ENCODE measurements at places on chromosomes 5 and 9.

DNA sequence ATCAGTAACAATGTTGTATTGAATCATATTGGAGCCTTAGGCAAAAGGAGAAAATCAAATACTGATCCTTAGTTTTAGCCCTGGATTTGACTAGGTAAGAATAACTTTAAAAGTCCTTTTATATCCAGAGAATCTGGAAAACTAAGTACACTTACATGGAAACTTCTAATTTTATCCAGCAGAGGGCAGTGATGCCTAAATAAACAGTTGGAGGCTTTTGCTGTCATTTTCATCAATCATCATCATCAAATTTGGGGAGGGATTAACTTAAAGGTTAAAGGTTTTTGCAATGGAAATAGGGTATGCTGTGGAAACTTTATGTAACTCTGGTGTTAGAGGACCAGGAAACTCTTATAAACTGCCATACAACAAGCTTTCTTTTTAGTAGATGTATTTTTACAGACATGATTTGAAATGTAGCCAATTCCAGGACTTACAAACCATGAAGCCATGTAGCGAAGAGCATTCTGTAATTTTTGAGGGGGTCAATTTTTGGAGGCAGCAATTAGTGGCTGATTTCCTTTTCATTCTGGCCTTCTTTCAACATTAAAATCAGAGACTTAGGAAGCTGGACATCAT lies 112.7 kb downstream of the OSTF1 start:
- no peak for DNase-seq

DNA sequence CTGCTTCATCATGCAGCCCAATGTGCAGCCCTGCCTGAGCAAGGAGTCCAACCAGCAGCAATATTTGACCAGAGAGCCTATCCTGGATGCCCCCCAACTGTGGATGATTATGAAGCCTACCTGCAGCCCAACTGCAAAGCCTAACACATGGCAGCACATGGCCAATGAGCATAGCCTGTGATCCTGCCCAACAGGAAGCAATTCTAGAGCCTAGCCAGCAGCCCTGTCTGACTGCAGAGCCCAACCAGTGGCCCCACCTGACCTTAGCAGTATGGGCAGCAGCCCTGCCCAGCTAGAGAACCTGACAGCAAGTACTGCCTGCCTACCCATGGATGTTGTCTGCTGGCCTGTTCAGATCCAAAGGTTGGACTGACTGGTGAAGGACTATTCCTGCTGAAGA lies 97.3 kb upstream of the SH3GL2 start:
- DNase-seq, result no peak

GRCh38 chr9:95004411-95005277 lies 278.1 kb downstream of the AOPEP start:
- no peak for DNase-seq

DNA sequence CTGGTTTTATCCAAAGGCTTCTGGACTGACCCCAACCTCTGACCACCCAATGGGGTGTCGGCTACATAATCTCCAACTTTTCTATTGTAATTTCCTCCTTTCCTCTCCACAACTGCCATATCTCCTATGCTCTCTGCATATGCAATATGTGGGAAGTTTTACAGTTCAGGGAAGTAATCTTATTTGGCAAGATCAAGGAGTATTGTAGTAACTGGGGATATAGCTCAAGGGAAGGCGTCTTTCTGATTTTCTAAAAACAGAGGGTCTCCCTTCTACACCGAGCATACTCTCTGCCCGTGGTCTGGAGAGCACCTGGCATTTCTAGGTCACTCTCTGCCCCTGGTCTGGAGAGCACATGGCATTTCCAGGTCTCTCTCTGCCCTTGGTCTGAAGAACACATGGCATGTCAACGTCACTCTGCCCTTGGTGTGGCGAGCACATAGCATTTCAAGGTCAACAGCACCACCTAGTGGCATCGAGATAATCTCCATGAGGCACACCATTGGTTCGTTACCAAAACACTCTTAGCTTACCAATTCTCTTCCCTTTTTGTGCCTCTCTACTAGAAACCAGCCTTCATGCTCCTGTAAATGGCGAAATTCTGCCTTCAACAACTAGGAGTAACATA lies 616.4 kb upstream of the NUDT12 start:
- DNase-seq, result peak; percentile 57

DNA sequence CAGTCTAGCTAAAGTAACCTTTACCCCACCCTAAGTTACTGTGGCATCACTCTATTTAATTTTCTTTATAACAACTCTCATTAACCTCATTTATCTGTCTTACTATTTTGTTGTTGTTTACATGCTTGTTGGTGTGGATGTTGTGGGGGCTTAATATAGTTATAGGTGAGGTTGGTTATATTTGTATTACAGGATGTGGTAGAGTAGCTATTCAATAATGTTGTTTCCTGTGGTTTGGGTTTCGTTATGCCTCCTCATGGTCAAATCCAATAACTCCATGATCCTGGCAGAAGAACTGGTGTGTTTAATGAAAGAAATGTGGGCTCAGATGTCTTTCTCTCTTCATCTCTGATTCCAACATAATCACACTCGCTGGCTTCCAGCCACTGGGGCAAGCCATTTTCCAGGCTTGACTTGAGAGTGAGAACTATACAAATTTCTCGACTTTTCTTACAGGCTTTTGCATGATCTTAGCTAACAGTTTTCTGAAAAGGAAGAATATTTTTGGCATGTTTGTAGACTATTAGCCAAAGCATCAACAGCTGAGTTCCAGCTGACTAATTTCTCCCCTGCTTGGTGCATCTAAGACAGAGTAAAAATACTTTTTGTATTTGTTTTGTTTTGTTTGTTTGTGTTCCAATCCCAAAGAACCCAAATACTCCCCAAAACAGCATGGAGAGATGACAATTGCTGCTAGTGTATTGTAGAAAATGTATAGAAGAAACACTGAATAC lies 303.7 kb upstream of the PAPPA start:
- DNase-seq, result no peak

- no peak for DNase-seq
Measured at GRCh38 chr9:36289836-36290435, 31.7 kb upstream of the GNE start.

DNA sequence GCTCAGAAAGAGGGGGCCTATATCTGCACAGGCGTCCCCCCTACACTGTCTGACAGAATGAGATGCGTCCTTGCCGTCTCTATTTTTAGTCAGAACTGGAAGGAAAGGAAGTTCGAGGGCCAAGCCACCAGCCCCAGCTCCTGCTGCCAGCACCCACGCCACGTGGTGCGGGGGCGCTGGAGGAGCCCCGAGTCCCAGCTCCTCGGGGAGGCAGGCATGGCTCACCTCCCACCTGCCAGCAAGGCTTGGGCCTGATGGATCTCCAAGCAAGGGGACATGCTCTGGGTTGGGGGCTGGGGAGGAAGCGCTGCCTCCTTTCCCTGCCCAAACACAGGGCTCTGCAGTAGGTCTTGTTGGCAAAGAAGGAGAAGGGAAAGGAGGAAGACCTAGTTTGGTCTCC lies 80.3 kb upstream of the ARAP3 start:
- DNase-seq, result no peak

GRCh38 chr5:67030289-67031056 lies 166.1 kb downstream of the CD180 start:
- no peak for DNase-seq

DNA sequence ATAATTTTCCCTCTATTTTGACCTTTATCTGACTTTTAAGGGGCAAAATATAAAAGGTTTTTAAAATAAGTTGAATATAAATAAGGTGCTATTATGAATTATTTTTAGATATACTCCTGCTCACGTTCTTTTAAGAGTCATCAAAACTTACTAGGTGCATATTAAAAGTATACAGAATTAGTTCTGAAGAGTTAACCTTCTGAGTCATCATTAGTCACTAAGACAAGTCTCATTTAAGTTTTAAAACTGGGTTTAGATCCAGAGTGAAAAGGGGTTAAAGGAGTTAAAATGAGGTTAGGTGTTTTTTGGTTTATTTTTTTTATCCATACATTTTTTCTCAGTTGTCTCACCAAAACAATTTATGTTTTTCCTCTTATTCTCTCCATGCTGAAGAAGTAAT lies 41.7 kb downstream of the SMIM15 start:
- no peak for DNase-seq

DNA sequence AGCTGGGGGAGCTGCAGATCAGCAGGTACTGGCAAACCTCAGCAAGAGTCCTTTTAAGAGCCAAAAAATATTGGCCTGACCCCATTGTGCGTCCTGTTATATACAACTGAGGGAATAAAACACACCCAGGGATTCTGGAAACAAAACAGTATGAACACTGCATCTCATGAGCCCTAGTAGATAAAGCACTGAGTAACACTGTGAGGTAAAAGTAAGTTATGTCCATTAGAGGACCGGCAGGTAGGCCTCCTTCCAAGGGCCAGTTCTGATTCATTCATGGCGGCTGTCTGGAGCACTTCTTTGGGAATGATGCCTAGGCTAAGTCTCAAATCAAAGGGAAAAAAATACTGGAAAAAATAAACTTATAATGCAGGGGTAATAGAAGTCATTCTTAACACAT lies 64.9 kb downstream of the PDE4D start:
- DNase-seq, result no peak

- DNase-seq, result no peak
Measured at GRCh38 chr9:95425910-95426551, 90.7 kb downstream of the PTCH1 start.

DNA sequence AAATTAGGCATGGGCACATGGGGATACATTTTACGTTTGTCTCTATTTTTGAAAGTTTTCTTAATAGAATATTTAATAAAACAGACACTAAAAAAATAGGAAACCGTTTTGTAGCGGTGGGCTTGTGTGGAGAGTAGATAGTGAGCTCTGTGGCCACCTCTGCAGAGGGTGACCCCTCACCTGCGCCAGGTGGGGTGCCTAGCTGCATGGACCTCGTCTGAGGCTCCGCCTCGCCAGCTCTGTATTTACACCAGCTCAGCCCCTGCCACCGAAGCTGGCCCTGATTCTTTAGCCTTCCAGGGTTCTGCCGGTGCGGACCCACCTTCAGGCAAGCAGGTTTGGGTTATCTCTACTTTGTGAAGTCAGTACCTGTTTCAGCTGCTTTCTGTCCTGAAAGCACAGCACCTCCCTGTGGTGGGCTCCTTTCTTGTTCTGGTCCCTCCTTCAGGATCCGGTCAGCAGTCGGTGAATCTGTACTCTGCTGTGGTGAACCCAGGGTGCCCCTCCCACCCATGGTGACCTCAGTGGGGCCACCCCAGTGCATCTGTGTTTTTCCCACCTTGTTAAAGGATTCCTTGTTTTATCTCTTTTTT lies 105.2 kb upstream of the CACNA1B start:
- no peak for DNase-seq

DNA sequence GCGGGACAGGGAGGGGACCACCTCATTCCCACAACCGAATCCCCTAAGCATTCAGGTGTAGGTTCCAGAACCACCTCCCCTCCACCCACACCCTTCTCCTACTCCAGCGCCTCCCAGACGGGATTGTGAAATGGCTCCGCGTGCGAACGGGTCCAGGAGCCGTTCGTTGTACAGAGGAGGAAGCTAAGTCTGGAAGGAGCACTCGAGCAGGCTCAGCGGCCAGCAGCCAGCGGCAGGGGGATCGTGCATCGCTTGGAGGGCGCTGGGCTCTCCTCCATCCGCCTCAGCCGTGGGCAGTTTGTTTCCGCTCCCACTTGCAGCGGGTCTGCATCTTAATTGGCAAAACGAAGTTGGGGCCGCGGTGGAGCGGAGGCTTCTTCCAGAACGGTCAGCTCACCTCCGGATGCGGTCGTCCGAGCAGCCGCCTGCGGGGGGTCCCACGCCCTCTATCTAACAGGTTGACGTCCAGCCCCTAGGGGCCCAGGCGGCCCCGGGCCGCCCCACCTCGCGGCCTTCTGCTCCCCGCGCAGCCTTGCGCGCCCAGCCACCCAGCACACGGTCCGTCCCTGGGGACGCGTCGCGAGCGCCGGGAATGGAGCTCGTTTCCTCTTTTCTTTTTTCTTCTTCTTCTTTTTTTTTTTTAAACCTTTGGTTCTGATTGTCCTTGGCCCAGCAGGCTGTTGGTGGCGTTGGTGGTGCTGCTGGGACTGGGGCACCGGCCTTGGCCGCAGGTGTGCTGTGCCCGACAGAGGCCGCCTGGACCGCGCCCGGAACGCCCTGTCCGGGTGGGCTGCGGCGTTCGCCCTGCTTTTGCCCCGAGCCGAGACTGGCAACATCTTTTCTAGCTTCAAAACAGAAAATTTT lies 3.9 kb upstream of the BARX1 start:
- DNase-seq, result no peak

- no peak for DNase-seq
Measured at GRCh38 chr9:134351606-134352176, 25.4 kb downstream of the RXRA start.

DNA sequence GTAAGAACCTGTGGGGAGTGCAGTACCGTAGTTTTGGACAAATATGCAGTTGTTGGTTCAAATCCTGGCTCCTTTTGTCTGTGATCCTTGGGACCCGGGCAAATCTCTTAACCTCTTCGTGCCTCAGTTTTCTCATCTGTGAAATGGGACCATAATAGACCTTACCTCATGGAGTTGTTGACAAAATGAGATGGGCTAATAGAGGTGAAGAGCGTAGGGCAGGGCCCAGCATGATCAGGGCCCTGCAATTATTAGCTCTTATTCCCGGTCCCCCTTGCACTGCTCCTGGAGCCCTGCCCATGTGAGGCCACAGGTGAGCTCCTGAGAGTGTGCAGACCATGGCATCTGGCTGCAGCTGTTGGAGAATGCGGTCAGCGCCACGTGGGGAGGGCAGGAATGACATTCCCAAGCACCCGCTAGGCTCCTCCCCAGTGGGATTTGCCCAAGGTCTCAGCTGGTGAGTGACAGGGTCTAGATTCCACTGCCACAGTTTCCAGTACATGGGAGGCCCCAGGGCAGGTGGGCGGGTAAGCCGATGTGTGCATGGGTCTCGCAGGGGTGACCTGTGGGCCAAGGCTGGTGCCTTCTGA lies 41.0 kb downstream of the NEK6 start:
- peak; percentile 11 for DNase-seq

DNA sequence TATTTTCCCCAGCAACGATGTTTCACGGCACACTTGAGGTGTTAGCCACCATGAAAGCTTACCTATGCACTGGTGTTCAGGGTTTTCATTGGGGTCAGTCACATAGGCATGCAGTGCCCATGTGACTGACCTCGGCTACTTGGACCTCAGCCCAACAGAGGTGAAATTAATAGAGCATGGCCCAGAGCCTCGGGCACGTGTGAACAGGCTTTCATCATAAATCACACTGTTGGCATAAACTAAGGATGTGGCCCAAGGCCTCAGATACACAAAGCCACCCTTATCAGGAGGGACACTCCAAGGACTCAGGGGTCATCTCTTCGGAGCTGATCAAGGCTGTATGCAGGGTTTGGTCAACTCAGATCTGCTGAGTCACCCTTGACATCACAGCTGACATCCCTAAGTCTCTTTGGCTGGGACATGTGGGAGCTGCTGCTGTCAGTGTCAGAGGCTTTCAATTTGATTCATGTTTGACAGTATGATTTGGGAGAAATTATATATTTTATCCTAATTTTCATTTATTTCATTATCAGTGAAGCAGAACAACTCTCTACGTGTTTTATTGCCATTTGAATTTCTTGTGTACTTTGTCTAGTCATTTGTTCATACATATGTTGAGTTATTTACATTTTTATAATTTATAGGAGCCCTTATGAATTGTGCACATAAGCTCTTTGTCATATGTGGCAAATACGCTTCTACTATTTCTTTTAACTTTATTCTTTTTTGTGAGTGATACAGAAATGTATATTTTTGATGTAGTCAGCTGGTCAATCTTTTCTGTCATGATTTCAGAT lies 59.7 kb upstream of the ANKRD33B start:
- no peak for DNase-seq

GRCh38 chr5:68548959-68549676 lies 333.6 kb downstream of the PIK3R1 start:
- no peak for DNase-seq

GRCh38 chr5:71832812-71833715 lies 114.0 kb downstream of the CARTPT start:
- DNase-seq, result no peak

- DNase-seq, result no peak
Measured at GRCh38 chr9:114291064-114291474, 31.8 kb upstream of the ORM1 start.

All from keratinocyte (primary cell).